ENCODE measurements at places on chromosomes 7 and 10.

- no peak for DNase-seq
Observed at GRCh38 chr10:60664859-60665258, 113.4 kb upstream of the CDK1 start.

DNA sequence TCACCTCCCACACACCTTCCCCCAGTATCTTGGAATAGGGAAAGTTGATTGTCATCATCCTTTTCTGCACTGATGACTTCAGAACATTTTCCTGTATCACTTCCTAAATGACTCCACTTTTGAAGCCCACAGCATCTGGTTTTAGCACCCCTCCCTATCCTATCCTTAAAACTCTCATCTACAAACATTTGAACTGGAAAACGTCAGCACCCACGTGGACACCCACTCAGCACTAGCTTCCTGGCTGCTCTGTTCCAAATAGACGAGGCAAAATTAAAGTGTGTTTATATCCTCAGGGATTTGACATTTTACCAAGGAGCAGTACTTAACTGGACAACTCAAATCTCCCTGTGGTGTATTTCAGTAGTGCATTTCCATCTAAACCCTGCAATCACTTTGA is 73.9 kb downstream of the REEP3 start:
- no peak for DNase-seq

DNA sequence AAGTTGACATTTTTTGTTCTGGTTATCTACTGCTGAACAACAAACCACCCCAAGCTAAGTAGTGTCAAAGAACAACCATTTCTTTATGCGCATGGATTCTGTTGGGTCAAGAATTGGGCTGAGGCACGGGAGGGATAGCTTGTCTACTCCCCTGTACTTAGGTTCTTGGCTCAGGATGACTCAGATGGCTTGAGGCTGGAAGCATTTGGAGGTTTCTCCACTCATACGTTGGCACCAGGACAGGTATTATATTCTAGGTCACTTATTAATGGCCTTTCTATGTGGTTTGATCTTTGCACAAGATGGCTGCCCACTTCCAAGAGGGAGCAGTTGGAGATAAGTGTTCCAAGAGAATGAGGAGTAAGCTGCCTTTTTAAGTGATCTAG is 11.8 kb upstream of the TFAM start:
- no peak for DNase-seq

DNA sequence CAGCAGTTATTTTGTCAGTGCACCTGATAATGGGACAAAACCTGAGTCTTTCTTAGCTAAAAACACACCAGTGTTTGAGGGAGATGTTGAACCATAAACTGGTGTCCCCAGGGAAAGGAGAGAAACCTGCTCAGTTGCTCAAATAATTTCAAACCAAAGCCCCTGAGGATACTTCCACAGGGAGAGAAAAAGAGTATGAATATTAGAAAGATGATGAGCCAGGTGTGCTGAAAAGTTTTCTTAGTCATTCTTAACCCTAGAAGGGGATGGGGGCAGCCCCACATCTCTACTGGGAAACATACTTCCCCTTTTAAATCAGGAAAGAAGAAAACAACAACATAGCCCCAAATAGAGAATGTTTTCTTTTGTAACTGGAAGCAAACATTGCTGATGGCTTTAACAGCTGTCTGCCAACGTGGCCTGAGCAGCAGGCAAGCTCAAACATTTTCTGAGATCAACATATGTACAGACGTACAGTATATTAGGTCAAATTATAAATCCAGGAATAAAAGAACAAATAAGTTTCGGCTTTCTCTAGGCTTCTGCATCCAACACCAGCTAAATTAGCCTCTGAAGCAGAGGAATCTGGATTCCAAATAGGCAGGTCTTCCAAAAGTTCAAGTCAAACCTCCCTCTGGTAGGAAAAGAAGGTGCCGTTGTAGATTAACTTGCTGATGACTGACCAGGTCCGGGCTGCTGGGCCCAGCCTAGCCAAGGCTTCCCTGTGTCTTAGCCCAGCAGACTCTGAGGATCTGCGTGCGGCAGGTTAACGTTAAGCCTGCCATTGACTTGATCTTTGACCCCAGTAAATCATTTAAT is 30.5 kb upstream of the FBXW4 start:
- no peak for DNase-seq

DNA sequence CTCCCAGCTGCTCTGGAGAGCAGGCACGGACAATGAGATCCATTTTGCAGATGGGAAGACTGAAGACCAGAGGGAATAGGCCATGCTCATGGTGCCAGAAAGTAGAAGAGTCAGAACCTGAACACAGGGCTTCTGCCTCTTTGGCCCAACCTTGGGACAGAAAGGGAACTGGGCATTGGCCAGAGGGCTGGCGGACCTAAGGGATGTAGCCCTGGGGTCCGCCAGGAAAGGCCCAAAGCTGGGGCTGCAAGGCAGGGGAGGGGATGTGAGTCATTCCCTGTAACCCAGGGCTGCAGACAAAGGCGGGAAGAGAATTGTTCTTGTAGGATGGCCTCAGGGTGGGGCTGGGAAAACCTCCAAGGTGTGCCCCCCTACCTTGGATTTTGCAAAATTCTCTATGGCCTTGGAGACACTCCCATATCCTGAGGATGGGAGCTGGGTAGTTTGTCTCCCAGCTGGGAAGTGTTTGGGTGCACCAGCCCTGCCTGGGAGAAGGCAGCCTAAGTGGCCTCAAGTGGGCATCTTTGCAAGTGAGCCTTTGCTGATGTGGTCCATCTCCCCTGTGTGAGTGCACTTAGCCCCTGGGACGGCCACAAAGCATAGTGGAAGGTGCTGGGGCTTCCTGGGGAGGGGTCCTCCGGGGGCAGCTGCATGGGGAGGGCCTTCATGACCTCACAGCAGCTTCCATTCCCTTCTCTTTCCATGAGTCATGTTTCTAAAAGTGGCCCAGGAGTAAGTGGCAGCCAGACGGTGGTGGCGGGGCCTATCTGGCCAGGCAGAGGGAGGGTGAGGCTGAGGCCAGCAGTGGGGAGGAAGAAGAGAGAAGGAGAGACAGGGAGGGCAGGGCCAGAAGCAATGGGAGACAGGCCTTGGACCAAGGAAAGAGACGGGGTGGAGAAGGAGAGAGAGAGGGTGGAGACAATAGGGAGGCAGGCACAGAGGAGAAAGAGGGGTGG is 9.2 kb downstream of the AQP1 start:
- no peak for DNase-seq

GRCh38 chr10:35909121-35909720 is 267.1 kb upstream of the FZD8 start:
- DNase-seq: no peak

GRCh38 chr7:25496476-25497368 is 268.4 kb upstream of the NPVF start:
- peak; percentile 13 for DNase-seq

DNA sequence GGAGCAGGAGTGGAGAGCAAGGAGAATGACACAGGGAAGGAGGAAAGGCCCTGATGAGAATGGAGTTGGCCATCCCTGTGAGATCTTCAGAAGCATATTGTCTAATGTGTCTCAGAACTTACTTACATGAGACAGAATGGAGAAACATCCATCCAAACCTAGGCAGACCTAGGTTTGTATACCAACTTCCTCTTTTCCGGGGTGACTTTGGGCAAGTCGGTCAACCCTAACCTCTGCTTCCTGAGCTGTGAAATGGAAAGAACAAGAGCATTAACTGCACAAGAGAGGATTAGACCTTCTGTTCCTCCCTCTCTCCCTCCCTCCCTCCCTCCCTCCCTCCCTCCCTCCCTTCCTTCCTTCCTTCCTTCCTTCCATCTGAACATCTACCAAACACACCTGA is 4.5 kb downstream of the GHRHR start:
- no peak for DNase-seq

- DNase-seq: no peak
Observed at GRCh38 chr10:21811245-21811585, 192.3 kb downstream of the DNAJC1 start.

DNA sequence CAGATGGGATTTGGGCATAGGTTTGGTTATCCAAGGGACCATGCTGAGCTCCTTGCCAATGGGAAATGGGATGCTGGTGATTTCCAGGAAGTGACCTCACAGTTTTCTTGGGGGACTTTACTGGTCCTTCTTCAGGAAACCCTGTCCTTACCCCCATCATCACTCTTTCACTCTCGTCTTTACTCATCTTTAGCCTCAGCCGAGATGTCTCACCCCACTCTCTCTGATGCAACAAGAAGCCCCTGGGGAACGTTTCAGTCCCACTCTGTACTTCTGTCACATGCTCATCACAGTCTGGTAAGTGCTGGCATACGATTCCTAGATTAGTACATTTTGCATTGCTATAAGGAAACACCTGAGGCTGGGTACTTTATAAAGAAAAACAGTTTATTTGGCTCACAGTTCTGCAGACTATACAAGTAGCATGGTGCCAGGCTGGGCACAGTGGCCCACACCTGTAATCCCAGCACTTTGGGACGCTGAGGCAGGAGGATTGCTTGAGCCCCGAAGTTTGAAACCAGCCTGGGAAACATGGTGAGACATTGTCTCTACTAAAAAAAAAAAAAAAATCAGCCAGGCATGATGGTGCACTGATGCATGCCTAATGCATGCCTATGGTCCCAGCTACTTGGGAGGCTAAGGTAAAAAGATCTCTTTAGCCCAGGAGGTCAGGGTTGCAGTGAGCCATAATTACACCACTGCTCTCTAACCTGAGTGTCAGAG is 63.5 kb upstream of the VKORC1L1 start:
- no peak for DNase-seq

GRCh38 chr10:29630205-29631048 is 4.3 kb downstream of the SVIL start:
- no peak for DNase-seq

- peak; percentile 67 for DNase-seq
Observed at GRCh38 chr7:35424869-35425495, 171.1 kb upstream of the TBX20 start.

DNA sequence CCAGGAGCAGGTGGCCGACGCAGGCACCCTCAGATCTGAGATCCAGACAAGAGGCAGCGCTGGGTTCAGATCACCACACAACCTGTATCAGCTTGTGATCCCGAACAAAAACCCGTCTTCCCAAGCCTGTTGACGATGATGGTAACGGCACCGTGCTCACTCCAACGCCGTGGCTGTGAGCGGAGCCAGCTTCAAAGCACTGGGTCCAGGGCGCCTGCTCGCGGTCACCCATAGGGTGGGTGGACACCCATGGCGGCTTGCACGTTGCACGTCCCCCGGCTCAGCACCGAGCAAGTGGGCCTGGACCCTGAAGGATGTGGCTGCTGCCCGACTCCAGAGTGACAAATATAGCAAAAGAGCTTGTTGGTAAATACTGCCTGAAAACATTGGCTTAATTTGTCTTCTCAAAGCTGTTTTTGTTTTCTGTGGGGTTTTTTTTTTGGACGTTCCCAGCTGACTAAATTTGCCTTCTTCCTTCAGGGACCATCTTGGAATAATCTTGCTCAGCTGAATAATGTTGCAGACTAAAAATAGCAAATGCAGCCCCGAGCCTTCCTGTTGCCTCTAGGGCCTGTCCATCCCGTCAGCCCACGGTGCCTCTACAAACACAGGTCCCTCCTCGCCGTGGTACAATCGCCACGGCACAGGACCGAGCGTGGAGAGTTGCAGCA is 41.0 kb downstream of the FOXK1 start:
- no peak for DNase-seq

DNA sequence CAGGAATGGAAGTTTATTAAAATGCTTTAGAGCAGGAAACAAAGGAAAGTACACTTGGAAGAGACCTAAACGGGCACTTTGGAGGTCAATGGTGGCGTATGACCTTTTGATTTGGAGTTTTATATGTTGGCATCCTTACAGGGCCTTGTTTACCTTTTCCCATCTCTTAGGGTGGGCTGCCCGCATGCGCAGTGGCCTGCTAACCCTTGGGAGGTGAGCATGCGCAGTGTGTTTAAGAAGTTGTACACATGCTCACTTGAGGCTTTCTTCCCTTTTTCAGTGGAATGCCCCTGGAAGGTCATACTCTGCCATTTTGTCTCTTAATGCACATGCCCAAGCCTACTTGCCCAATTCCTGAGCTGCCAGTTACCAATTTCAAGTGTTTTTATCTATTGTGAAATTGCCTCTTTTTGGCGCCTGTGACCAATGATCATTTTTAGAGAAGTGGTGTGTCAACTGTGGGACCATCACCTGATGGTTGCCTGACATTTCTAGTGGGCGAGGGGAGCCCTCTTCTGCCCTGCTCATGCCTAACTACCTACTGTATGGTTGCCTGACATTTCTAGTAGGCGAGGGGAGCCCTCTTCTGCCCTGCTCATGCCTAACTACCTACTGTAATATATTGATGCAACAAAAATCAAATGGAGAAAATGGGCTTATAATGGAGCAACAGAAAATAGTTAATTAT is 138.0 kb downstream of the PPP1R9A start:
- no peak for DNase-seq

DNA sequence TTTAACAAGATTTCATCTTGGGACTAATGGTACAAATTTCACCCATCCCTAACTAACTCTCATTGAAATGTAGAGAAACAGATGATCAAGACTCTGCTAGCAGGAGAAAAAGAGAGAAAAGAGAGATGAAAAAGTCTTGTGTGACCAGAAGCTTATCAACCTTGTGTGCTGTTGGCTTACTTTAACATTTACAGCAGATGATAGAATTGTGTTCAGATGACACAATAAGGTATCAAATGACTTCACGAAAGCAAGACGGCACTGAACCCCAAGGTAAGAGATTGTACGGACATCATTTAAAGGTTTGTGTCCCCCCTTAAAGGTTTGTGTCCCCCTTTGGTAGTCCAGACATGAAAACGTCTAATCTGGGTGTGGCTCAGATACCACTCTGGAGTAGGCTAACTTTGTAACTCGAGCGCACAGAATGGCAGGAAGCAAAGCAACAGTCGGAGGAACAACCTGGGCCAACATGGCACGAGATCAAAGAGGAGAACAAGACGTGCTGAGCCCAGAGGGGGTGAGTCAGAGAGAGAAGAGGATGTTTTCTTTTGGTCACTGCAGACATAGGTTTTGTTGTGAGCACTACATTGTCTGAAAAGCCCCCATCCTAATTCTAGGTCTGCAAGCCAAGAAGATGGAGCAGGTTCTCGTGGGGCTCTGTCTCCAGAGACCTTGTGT is 10.4 kb upstream of the LMBR1 start:
- DNase-seq: peak; percentile 15

DNA sequence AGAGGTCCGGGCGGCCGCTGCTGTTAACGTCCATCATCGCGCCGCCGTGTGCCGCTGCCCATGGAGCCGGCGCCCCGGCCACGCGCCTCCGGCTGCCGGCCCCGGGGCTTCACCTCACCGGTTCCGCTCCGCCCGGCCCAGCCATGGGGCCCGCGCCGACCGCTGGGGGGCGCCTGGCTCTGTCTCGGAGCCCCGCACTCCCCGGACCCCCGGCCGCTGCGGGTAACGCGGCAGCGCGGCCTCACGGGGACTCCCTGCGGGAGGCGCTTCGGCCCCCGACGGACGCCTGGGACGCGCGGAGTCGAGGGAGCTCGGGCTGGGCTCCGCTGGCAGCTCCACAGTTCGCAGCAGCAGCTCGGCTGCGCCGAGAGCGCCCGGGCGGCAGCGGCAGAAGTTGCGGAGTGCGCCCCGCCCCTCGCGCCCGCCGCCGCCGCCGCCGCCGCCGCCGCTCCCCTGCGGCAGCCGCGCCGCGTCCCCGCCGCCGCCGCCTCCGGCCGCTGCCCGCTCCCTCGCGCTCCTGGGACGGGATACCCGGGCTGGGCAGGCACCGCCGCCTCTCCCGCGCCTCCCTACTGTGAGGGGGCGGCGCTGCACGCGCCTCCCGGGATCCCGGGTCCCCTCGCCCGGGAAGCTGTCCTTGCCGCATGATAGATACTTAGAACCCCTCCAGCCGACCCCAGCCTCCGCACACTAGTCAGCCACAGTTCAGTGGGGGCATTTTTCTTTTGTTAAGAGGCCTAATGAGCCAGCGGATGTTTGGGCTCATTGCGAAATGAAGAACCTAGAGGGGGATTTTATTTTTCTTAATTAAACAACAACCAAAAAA is at the start of gene HTR7:
Gene HTR7, minus strand, starts transcription at position 405 of the 826 bp plus-strand sequence. Its CDS starts 368 bp downstream, at position 37.
- DNase-seq: peak; percentile 68
